Caudate nucleus (tissue), 63 donors: ENCODE measurements at places on chromosomes 3 and 15.

- no peak for DNase-seq
Observed at GRCh38 chr3:119582178-119582577, 2.9 kb downstream of the ADPRH start.

- no peak for DNase-seq
Observed at GRCh38 chr3:40992023-40992422, 207.3 kb upstream of the CTNNB1 start.

DNA sequence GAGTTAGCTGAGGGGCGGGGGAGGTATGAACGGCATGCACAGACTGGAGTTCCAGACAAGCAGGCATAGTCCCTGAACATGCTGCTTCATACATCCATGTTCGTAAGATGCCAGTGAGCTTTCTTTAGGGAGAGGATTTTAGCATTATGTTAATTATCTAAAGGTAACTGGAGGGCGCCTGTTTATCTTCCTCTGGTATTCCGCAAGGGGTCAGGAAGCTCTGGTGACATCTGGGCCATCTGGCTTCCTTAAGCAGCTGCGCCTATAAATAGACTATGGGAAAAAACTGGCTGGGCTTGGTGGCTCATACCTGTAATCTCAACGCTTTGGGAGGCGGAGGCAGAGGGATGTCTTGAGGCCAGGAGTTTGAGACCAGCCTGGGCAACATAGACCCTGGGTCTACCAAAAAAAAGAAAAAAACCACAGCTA lies 1.5 kb upstream of the FBXO22 start:
- no peak for DNase-seq

- no peak for DNase-seq
Observed at GRCh38 chr3:119352863-119353527, 58.8 kb downstream of the ARHGAP31 start.

DNA sequence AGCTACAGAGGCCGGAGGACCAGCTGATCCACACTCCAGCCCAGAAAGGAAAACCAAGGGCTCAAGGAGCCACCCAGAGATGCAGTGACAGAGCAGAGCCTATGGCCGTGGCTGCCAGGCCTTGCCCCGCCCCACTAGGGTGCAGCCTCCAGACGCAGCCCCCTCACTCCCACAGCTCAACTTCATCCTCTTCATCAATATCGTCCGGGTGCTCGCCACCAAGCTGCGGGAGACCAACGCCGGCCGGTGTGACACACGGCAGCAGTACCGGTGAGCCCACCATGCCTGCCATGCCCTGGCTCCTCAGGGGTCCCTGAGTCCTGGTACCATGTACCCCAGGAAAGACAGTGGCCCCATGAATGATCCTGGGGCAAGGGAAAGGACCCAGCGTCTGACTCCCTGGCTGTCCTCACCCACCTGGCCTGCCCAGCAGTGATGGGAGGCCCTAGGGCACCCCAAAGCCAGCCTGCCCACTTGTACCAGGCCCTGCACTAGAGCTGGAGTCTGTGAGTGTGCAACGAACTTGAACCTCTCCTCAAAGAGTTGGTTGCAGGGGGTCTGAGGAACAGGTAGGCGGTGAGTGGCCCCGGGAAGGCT lies 24.2 kb downstream of the PTH1R start:
- no peak for DNase-seq

DNA sequence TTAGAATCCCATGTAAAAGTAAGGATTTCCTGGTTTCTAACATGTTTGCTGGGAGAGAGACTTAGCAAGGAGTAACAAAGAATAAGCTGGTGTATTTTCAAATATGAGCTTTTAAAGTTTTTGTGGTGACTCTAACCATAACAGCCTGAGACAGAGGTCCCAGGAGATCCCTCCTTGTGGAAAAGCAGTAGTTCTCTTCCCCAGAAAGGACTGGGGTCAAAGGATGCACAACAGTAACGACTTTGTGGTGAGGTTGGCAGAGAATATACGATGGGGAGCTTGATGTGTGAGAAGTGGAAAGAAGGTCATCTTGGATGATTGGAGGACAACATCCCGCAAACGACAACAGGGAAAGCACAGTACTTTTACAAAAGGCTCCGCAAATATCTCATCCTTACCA lies 38.2 kb downstream of the ABHD5 start:
- DNase-seq, result no peak

- DNase-seq, result no peak
Observed at GRCh38 chr15:73813589-73813988, 59.8 kb upstream of the TBC1D21 start.

- DNase-seq, result no peak
Observed at GRCh38 chr15:65304381-65305149, at the start of gene RNU5B-1. TSS of gene RNU5B-1 (plus strand) at chr15:65304677.

GRCh38 chr3:194485881-194486539 lies 792 bp downstream of the ATP13A3 start:
- peak; percentile 23 for DNase-seq

- no peak for DNase-seq
Observed at GRCh38 chr15:60126200-60126599, 122.1 kb downstream of the FOXB1 start.

DNA sequence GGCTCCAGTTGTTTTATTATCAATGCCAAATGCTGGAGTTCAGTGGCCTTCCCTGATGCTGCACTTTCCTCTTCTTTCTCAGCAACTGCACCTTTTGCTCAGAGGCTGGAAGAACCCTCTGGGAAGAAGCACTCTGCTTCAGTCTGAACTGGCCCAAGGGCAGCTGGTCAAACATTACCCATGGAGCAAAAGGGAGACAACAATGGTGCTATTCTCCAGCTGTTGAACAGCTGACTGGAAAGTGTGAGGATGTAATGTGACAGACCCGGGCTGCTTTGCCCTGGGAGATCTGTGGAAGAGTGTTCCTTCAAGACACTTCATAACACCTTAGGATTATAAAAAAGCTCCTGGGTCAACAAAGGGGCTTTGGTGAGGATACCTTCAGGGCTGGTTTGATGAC lies 84.9 kb downstream of the EPHB1 start:
- DNase-seq, result peak; percentile 12

DNA sequence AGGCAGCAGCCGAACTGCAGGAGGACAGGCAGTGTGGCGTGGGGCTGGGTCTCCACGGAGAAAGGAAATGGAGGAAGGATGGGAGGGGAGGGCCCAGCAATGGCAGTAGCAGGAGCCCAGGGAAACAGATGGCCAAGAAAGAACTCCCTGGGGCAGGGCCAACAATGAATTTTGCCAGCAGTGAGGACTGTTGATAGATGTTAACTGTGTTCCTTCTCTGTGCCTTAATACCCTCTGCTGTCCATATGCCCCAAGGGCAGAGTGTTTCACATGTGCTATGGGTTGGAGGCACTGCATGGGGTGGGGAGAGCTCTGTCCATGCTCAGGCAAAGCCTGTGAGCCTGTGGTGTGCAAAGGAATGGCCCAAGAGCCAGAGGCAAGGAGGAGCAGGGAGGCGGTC lies 70.8 kb upstream of the POMGNT2 start:
- no peak for DNase-seq

- DNase-seq, result peak; percentile 13
Observed at GRCh38 chr15:92400980-92401787, 7.5 kb downstream of the ST8SIA2 start.

- DNase-seq, result no peak
Observed at GRCh38 chr15:85667491-85668424, 127.0 kb downstream of the KLHL25 start.

- no peak for DNase-seq
Observed at GRCh38 chr3:63231643-63232042, 46.5 kb upstream of the SYNPR start.

GRCh38 chr3:151612115-151612514 lies 121.6 kb upstream of the AADACL2 start:
- no peak for DNase-seq

DNA sequence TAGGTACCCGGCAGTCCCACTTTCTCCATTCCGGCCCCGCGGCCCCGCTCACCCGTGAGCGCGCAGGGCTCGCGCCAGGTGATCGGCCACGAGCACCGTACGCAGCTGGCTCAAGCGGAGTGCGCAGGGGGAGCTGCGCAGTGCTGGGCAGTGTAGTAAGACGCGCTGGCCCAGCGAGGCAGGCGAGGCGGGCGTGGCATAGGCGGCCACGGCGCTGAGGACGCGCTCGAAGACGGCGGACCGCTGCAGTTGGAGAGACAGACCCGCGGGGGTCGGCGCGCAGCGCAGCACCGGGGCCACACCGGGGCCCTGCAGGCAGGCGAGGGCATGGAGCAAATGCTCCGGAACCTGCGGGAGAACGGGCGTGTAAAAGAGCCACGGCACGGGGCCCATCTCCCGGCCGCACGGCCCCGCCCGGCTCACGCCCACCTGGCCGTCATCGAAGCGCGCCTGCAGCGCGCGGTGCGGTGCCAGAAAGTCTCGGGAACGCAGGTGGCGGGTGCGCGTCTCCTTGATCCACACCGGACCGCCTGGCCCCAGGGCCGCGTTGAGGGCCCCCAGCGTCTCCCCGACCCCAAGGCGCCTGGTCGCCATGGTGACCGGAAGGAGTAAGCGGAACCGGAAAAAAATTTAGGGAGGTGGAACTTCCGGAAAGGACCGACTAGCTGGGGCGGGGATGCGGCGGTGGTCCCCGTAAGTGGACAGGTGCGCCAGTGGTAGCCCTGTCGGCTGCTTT lies at the start of gene DALRD3:
Gene DALRD3 (minus strand): TSS at position 610 of the 736 bp plus-strand sequence. CDS start 16 bp downstream, at position 594.
- peak; percentile 54 for DNase-seq

DNA sequence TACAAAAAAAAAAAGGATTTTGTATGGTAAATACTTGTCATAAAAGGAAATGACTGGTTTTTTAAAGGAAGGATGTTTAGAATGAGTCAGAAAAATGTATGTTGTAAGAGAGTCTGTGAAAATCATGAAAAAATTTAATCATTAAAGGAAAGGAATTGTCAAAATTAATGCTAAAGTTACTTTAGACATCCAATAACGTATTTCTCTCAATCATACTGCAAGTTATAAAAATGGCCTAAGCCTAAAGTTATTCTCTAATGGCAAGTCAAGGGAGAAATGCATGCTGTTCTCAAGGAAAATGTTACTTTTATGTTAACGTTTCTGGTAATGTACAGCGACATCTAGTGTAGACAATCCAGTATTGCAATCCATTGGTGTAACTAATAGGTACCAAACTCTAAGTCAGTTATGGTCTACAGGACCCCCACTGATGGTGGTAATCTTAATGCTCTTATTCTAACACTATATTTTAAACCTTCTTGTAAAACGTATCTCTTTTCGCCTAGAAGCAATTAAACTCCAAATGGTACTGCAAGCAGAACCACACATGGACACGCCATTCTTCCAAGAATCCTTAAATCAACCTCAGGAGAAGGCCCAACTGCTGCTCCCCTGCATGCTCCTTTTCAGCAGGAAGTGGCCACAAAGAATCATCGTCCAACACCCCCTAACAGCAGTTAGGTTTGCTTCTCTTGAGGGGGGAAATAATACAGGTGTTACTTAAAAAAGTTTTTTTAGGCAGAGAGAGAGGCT lies 35.2 kb downstream of the NCEH1 start:
- DNase-seq, result no peak

GRCh38 chr3:179526989-179527391 lies 35.7 kb upstream of the ACTL6A start:
- no peak for DNase-seq

GRCh38 chr3:147412261-147412916 lies 3.2 kb downstream of the ZIC1 start:
- no peak for DNase-seq

DNA sequence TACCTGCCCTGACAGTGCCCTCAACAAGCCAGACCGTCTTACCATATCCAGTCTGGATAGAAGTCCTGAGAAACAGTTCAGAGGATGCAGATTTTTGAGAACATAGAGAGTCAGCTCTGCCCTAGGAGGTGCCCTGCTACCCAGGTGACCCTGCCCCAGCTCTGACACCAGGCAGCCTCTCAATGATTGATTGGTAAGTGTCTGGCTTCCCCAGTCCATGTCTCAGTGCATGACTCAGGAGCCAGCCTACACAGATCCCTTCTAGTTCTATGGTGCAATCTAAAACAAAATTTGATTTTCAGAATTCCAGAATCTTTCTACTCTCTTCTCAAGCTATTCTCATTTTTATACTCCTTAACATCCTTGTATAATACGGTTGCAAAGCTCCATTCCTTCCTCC lies 292.1 kb downstream of the VPS13C start:
- no peak for DNase-seq

GRCh38 chr15:55247311-55247710 lies 42.3 kb downstream of the RAB27A start:
- DNase-seq, result no peak
